Stimulated activated CD8-positive, alpha-beta memory T cell treated with anti-CD3 and anti-CD28 coated beads, Interleukin-4, amount 100 ng/mL, for 1 hour (primary cell): ENCODE measurements at places on chromosomes 12 and 14.

DNA sequence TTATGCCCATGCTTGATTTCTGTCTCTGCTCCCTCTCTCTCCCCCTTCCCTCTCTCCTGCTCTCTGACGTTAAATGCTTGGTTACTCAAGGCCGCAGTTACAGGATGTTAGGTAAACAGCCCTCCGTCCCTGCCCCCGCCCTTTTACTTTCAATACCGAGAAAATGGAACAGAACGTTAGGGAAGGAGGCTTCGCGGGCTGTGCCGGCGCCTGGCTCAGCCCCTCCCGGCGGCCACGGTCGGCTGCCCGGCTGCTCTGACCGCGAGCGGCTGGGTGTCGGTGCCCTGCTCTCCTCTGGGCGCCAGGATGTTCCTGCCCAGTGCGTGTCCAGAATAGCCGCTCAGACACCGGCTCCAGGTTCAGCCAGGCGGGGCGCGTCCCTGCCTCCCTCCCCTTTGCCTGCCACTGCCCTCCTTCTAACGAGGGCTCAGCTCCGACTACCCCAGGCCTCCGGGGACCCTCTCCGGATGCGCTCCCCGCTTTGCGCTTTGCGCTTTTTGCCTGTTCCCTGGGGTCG is 166.1 kb downstream of the ADCK1 start:
- DNase-seq = no peak

- no peak for DNase-seq
These were observed 38.0 kb downstream of the RCOR1 start for GRCh38 chr14:102630405-102630804.

- DNase-seq = no peak
These were observed 106.8 kb downstream of the CALM1 start for GRCh38 chr14:90503582-90503981.

DNA sequence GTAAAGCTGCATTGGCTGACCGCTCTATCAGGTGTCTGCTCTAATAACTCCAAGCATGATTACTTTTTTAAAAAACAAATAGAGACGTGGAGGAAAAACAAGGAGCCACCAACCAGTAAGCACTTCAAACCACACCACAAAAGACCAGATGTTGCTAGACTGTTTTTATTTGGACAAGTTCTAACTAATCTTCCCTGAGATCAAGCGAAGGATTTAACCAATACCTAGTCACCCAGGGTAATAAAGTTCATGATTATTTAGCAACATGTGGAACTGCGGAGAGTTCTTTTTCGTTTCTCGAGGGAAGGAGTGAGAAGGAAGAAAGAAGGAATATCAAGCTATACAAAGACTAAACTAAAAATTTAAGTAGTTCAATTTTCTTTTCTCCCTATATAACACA is 288.1 kb downstream of the DUSP6 start:
- DNase-seq = no peak

GRCh38 chr14:41404126-41404525 is 202.6 kb upstream of the LRFN5 start:
- DNase-seq = no peak

DNA sequence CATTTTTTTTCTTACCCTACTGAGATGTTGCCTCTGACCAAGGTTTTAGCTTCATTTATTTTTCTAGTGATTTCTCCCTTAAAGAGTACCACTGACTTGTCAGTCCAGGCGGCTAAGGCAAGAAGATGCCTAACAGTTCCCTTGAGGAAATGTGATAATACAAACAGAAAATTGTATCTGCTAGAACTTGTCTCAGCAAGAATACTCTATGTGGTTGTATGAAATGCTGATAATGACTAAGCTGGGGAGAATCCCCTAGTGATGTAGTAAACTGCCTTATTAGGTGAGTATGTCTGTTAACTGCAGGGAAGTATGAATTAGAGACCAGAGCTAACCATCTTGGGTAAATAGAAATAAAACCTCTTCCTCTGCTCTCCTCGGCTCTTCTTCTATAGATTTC is 6.7 kb downstream of the C12orf54 start:
- DNase-seq = no peak

DNA sequence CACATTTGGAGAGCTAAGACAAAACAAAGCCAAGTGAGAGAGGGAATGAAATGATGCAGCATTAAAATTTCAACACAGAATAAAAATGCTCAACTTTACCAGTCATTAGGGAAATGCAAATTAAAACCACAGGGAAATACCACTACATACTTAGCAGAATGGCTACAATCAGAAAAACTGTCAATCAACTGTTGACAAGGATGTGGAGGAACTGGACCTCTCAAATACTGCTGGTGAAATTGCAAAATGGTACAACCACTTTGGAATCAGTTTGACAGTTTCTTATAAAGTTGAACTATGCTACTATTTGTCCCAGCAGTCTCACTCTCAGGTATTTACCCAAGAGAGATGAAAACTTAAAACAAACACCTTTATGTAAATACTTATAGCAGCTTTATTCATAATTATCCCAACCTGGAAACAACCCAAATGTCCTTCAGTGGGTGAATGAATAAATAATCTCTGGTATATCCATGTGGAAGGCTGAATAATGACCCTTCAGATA is 43.8 kb upstream of the KTN1 start:
- no peak for DNase-seq

GRCh38 chr14:59314953-59315599 is 126.6 kb downstream of the DAAM1 start:
- no peak for DNase-seq

GRCh38 chr12:77179515-77179914 is 114.1 kb upstream of the E2F7 start:
- no peak for DNase-seq

DNA sequence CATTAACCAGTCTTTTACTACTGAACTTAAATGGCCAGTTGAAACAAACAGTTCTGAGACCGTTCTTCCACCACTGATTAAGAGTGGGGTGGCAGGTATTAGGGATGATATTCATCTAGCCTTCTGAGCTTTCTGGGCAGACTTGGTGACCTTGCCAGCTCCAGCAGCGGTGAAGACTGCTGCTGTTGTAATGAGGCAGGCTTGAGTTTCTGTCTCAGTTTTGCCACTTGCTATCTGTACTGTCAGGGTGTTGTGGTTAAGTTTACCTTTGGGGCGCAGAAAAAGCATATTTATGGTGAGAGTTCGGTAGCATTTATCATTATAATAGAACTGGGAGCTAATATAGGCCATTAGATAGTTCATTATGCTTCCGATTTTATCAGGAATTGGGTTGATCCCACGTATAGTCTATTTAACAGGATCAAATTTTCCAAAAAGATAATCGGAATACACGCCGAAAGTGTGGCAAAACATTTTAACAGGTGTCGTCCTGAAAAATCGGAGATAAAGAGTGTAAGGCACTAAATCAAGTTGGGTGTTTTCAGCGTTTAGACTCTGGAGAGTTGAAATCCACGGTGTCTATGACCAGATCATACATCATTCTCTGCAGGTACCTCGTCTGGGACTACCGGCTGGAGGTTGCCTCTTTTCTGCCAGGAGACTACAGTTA is 688 bp upstream of the NECAP1 start:
- DNase-seq = no peak

DNA sequence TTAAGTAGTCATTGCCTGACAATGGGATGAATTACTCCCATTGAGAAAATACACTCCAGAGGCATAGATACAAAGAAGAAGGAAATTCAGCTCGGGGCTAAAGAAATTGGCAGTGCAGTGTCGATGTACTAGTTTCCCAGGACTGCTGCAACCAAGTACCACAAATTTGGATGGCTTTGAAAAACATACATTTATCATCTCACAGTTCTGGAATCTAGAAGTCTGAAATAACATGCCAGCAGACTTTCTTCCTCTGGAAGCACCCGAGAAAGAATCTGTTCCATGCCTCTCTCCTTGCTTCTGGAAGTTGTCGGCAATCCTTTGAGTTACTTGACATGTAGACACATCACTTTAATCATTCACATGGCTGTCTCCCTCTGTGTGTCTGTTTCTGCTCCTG is 101.9 kb downstream of the TMTC3 start:
- DNase-seq = no peak

- DNase-seq = no peak
These were observed 206.8 kb upstream of the LHX5 start for GRCh38 chr12:113678223-113679119.

GRCh38 chr14:91509083-91509877 is 830 bp downstream of the PPP4R3A start:
- no peak for DNase-seq

GRCh38 chr14:59292028-59292427 is 103.6 kb downstream of the DAAM1 start:
- no peak for DNase-seq

GRCh38 chr14:71702786-71703185 is 229.4 kb upstream of the RGS6 start:
- no peak for DNase-seq

DNA sequence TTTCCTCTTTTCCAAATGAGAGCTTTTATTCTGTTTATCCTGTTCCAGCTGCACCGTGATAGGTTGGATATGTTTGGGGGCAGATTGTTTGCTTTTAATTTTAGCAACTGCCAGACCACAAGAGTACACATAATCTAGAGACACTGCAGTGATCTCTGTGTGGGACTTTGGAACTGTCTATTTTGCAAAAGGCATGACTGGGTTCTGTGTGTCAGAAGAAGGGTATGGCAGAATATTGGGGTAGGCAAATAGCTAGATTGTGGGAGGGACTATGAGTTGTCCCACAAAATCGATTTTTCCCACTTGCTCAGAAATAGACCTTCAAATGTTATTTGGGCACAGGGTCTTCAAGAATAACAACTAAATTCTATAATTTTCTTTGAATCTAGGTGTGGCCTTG is 275.9 kb upstream of the KITLG start:
- DNase-seq = no peak

DNA sequence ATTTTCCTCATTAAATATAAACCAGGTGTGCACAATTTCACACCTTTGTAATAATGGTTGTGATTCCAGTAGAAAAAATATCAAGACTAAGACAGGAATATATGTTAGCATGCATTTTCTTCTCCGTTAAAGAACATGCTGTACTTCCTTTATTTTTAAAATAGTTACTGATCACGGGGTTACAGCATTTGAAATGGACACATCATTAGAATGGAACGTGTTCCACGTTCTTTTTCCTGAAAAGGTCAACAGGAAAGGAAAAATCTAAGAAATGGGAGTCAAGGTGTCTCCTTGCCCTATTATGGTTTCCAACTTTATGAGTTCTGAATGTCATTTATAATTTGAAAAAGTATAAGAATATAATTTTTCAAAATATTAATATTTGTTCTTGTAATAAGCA is 1325.7 kb downstream of the SLC16A7 start:
- no peak for DNase-seq

- DNase-seq = no peak
These were observed 161.0 kb downstream of the SLC38A4 start for GRCh38 chr12:46664761-46665287.

DNA sequence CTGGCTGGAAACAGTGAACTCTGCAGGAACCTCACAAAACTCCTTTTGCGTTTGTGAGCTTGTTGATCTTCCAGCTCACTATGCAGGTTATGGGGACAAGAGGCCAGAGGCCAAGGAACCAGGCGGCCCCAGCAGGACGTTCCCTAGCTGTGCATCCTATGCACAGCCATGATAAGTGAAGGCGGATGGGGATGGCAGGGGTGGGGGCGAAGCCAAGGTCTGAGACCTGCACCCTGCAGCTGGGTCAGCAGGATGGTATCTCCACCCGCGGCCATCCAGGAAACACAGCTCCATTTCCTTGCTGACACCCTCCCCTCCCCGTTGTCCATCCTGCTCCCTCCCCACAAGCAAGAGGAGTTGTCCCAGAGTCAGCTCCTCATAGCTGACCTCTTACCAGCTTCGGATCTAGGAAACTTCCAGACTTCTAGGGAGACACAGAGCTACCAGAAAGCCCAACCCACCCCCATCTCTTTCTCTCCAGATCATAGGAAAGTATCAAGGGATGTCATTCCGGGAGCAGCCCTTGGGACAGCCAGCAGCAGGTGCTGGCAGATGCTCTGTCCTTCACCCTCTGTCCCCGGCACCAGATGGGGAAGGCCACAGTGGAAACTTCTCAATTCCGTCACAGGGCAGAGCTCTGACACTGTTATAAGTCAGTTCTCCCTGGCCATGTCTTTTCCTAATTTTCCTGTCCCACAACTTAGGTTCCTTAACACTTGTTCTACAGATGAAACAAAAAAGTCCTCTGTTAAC is 9.4 kb downstream of the ZBTB39 start:
- DNase-seq = no peak
